ENCODE measurements at places on chromosomes 2 and 18.

DNA sequence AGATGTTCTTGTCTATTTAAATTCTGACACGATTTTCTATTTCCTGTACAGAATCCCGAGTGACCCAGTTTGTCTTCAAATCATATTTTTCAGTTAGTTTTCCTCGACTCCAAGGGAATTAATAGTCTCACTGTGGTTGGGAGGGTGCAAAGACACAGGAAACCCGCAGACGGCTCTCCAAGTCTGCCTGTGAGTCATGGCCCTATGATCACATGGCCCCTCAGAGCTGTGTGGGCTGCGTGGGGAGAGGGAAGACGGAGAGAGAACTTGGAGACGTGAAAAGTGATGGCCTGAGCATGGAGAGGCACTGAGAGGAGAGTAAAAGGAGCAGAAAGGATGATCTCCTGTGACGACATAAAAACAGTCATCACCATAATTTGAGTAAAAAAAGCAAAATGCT lies 989.9 kb downstream of the DCDC2C start:
- DNase-seq: no peak

- DNase-seq: no peak
Measured at GRCh38 chr2:84855731-84856130, 25.2 kb downstream of the TRABD2A start.

- no peak for DNase-seq
Measured at GRCh38 chr2:5111581-5111980, 580.6 kb upstream of the SOX11 start.

DNA sequence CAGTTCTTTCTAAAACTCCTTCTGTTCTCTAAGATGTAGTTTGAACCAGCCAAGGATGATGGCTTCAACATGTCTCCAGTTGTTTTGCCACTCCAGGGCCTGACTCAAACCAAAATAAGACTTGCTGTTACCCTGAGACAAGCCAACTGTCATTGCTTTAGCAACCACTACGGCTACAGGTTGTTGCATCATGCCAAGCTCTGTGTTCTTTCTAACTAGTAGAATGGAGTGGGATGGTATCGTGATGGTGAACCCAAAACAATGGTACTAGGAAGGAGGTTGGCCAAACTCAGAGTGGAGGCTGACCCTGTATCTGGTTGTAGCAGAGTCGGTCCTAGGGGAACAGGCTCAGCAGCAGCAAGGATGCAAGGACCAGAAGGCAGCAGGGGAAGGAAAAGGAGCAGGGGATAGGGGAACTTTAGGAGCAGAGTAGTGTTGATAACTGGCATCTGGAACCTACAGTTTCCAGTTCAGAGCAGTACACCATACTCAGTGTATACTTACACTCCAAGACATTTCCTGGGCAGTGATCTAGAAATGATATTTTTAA lies 51.6 kb downstream of the PDK1 start:
- no peak for DNase-seq

- no peak for DNase-seq
Measured at GRCh38 chr2:152920846-152921245, 202.4 kb downstream of the ARL6IP6 start.

DNA sequence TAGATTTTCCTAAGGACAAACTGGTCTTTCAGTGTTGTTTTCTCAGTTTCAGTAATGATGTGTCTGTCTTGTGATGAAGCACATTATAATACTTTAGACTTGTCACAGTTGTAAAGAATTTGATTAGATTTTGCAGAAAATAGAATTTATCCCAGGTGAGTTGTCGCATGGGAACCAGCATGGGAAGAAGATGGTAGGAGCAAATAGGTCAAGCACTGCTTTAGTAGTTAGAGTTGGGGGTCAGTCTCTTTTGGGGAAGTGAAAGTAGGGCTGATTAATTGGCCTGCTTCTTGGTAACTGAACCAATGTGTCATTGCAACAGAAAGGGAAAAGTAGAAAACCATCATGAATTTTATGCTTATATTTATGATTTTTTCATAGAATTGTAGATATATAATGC lies 153.2 kb upstream of the MYO3B start:
- no peak for DNase-seq

DNA sequence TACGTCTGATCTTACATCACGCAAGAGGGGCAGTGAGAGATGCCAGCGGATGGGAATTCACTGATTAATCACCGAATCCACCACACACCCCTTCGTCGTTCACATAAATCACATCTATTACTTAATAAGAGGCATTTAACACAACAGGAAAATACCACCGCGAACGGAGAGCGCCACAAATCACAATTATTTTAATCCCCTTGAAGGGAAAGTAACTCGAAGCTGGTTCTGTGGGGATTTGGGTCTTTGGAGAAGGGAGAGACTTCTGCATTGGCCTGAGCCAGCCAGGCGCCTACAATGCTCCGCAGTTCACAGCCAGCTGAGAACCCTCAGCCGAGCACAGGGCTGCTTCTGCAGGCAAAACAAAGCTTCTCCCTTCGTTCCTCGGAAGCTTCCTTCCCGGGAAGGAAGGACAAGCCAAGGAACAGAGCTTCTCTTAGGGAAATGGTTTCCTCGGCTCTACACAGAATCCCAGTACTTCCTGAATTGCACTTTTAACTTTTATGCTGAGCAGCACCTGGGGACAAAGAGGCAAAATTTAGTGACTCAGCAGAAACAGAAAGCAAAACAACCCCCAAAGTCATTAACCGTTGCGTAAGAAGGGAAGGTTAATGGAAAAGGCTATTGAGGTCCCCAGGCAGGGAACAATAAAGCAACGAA lies at the start of gene LRP1B:
Gene LRP1B (minus strand): TSS at position 7 of the 660 bp plus-strand sequence. CDS start 287 bp downstream, outside the sequence.
- no peak for DNase-seq

GRCh38 chr2:115483666-115484065 lies 1041.2 kb downstream of the DPP10 start:
- DNase-seq: no peak

- no peak for DNase-seq
Measured at GRCh38 chr2:109435066-109435690, 178.6 kb downstream of the SEPTIN10 start.

- DNase-seq: no peak
Measured at GRCh38 chr2:68931799-68932198, 20.9 kb downstream of the GKN2 start.

DNA sequence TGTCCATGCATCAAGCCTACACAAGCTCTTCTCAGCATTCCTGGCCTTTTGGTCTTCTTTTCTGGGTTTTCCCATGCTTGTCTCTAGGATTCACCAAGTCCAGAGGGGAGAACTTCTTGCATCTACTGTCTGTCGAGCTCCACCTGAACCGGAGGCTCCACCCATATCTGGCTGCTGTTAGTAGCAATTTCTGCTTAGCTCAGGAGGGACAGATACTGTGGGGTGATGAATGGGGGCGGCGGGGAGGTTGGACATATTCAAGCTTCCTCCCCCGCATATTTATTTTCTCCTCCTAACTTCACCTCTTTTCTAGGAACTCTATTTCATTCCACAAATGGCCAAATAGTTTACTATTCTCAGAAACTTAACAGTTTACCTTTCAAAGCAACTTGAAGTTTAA lies 163.5 kb downstream of the PTH2R start:
- DNase-seq: no peak

GRCh38 chr2:213649176-213649575 lies 364.9 kb downstream of the SPAG16 start:
- no peak for DNase-seq

DNA sequence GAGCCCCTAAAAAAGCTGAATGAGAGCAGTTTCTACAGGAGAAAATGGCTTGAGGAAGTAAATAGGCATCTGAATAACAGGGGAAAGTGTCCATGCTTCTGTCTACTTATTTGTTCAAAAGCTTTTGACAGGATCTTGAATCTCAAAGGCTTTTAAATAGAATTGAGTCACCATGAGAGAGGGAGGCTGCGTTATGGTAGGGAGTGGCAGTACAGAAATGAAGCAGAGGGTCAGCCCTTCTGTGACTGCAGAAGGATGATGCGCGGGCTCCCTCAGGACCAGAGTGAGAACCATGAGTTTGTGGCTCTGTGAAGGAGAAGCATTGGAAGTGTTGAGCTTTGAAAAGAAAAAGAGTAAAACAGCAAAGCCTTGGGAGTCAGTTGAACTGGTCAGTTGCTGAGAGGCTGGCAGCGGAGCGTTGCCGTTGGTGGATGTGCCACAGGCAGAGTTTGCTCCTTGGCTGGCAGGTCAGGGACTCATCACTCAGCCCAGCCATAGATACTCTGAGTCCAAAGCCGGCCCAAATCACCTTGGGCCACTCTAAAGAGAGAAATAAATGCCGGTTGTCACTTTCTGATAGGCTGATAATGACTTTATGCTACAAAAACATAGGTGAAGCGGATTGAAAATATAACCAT lies 17.4 kb downstream of the COPS7B start:
- DNase-seq: no peak

DNA sequence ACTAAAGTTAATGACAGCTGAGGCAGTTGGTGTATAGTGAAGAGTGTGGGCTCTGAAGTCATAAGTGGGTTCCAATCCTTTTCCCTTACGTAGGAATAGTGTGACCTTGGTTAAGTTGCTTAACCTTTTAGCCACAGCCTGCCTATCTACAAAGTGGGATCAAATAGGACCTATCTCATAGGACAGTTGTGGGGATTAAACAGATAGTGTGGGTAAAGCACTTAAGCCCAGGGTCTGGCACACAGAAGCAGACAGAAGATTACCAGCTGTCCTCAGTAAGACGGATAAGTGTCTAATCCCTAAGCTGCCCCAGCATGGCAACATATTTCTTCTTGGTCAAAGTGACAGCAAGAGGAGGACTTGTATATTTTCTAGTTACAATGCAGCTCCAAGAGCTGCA lies 28.2 kb downstream of the UBE2F start:
- DNase-seq: no peak

DNA sequence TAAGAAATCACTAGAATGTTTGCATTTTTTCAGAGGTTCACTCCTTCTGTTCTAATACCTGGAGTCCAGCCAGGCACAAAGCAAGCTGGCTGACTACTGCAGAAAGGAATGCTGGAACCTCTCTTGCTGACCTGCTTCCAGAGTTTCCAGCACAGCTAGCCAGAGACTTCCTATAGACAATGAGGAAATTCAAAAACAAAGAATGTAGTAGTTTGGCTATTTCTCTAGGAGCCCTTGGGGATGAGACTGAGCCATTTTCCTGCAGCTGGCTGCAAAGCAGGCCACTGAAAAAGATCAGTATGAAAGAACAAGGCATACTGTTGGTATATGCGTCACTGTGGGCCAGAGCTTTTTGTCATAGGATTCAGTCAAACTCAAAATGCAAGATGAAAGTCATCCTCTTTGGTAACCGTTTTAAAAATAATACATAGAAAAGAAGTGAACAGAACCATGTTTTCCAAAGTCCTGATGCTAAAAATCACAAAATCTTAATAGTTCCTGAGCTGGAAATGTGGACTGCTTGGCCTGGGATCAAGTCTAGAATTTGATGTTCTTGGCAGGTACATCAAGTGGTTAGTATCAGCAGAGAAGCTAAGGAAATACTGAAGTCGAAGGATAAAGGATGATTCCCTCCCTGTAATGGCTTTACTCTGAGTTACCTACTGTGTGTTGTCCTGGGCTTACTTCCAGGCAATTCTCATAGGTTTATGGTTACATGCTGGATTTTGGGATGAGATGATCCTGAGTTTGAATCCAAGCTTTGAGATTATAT lies 9.0 kb upstream of the DSEL start:
- no peak for DNase-seq

Measured in activated CD4-positive, alpha-beta T cell treated with anti-CD3 and anti-CD28 coated beads, Interleukin-2, Interleukin-4, amounts not matched to agents 100 ng/mL and 50 ng/mL, durations not matched to agents 16 hours and 8 hours (primary cell).